ENCODE measurements at places on chromosomes 7 and 10. TPM values are rescaled to one million over a fixed set of nuclear protein-coding genes. Genes with fewer than 3 reads are reported as not detected.

DNA sequence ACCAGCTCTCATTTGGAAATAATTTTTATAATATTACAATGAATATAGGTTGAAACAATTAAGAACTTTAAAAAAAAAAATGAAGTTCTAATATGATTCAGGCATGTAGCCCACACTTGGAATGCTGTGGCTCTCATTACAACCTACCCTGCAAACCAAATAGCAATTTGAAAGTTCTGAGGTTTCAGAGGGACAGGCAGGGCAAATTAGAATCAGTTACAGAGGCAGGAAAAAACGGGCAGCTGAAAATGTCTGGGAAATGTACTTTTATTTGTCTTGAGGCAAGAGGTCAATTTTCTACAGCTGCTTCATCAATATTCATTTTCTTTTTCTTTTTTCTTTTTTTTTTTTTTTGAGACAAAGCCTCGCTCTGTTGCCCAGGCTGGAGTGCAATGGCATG is 95.3 kb downstream of the PIP4K2A start:
- peak; percentile 27 for DNase-seq

Gene OPALIN
- total RNA-seq, result not detected

Gene SLC13A1
- not detected for total RNA-seq

DNA sequence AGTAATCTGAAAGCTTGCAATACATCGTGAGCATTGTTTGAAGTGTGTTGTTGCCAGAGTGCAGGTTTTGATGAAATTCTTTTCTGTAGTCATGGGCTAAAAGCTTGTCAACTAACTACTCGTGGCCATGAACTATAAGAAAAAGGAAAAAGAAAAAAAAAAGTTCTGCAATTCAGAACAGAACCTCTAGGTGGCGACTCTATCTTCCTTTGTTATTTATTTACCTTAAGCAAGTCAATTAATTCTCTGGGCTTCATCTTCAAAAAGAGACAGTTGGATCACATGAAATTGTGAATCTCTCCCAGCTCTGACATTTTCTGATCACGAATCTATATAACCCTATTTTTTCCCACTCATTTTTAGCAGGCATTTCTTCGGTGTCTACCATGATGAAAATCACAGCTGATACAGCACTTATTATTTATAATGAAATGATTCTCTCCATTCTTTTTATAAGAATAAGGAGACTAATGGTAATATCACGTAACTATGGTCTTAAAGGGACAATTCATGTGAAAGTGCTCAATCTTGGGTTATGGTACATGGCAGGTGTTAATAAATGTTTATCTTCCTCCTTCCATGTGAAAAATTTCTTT is 18.8 kb downstream of the TMEM196 start:
- peak; percentile 56 for DNase-seq

GRCh38 chr7:142886866-142887265 is 1.3 kb upstream of the TRPV6 start:
- no peak for DNase-seq

- peak; percentile 53 for DNase-seq
These were observed 169.1 kb downstream of the IMMP2L start for GRCh38 chr7:111393011-111393754.

DNA sequence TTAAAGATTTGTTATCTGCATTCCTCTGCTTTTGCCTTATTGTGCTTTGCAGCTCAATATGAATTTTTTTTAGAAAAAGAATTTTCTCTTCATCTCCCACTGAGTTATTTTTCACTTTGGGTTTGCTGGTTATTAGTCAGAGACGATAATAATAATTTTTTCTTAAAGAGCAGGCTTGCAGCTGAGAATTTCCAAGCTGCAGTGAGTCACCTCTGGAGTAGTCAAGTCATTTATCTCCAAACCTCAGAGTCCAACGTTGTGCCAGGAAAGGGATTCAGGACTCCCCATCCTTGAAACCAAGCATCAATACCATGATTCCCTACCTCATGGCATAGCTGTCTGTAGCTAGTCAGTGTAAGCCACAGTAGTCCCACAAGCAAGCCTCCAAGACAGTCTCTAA is 15.2 kb upstream of the EGR2 start:
- DNase-seq, result no peak

GRCh38 chr10:124225467-124226270 is 132.3 kb upstream of the CHST15 start:
- DNase-seq, result peak; percentile 31

Gene TEX47
- not detected for total RNA-seq

DNA sequence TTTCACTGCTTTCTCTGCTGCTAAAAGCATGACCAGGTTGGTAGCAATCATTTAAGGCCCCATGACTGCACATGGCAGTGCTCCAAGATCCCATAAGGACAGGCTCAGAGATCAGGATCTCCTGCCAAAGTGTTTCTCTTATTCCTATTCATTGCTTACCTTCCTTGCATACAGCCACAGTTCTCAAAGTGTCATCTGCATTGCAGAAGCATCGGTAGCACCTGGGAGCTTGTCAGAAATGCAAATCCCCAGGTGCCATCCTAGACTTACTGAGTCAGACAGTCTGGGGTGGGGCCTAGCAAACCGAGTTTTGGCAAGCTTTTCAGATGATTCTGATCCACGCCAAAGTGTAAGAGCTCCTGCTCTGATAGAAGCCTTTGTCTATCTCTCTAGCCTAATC is 489.0 kb upstream of the AUTS2 start:
- DNase-seq, result no peak

Gene MEIG1
- not detected for total RNA-seq

DNA sequence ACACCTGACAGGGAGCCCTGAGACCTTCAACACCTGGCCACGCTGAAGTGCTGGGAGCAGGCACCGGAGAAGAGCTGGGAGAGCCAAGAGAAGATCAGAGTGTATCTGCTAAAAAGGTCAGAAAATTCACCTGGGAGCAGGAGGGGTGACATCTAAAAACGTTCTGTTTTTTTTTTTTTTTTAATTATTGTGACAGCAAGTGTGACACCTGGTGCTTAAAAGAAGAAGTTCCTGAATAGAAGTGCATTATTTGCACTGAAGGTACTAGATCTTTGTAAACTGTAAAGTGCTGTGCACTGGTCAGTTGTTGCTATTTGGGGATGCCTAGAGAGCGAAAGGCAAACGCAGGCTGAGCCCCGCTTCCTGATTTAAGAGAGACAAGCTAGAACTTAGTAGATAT is 422.0 kb downstream of the PLXNA4 start:
- no peak for DNase-seq

DNA sequence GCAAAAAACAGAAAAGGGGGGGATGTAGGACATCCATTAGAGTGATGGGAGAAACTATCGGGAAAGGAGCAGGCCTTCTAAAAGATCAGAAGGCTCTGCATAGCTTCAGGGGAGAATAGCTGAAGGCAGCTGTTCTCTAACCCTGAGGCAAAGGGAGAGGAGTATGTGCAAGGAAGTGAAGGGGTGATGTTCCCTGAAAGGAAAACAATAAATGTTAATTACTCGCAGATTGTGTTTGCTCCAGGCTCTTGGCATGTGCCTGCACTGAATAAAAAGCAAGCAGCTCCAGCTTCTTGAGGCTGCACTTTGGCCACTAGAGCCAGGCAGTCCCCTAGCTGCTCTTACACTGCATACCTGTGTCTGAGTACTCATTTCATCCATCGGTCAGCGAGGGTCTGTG is 14.4 kb upstream of the STARD3NL start:
- no peak for DNase-seq

DNA sequence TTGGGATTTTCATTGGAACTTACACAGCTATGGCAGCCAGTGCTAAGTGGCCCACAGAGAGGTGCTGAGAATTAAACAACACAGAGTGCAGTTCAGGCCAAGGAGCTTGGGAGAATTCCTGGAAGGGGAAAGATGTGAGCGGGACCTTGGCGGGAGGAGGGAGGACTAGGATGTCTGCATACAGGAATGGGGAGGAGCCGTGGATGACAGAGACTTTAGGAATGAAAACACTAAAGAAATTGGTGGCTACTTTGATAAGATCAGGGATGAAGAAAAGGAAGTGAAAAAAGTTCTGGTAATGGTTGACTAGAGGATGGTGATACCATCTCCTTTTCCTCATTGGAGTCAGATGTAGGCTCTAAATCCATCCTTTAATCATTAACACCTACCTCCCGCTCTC is 234.2 kb upstream of the FZD8 start:
- DNase-seq, result no peak

Gene SH2D4B
- total RNA-seq, result not detected

DNA sequence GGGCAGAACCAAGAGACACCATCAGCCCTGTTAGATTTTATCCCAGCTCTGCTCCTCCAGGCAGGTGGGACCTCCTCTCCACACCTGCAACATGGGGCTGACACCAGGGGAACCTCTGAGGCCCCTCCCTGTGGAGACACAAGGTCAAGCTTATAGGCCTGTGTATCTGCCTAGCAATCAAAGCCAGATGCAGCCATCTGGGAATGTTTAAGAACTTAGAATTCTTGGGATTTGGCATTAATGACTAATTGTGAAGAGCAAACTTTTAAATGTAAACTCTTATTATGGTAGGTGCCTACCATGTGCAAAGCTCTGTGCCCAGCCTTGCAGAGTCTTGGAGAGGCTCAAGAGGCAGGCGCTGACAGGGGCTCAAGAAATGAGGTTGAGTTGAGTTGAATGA is 52.1 kb downstream of the TBATA start:
- DNase-seq, result no peak

Gene MORN4
- total RNA-seq, result 5.6 TPM

DNA sequence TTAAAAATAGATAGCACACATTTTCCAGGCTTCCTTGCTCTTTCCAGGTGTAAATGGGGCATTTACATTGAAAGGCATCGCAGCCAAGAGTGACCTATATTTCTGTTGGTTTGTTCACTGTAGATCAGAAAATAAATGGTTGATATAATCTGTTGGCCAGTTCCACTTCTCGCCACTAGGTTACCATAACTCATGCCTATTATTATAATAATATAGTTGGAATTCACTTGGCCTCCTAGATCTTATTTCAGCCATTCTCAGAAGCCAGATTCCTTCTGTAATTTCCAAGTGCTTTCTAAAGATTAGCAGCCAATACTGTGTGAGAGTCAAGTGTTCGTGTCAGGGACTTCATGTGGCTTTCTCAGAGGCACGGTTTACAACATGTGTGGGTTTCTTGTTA is 179.5 kb downstream of the DNAH11 start:
- DNase-seq, result no peak

Gene CALML5
- total RNA-seq, result 0.41 TPM

GRCh38 chr7:33926535-33926934 is 21.2 kb downstream of the BMPER start:
- no peak for DNase-seq

DNA sequence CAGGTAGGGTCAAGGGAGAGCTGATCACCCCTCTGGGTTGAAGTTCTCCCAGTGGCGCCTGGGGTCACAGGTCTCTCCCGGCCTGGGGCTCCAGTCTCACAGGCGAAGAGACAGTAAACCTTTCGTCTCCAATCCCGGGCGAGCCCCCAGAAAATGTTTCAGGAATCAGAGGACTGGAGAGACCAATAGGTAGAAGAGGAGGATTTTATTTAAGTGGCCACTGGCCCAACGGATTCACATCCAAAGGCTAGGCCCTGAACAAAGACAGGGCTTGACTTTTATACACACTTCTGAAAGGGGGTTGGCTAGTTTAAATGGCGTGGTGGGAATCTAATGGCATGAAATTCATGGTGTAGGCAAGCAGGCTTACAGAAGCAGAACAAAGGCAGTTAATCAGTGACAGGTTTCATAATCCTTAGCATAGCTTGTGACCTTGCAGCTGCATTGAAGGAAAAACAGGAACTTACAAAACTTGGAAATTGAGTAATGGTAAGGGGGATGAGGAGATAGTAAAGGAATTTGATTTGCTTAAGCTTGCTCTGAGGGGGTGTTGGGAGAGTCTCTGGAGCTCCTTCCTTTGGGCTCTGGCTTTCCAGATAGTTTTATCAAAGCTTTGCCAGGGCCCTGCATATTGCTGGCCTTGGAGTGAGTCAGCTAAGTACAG is 105.5 kb downstream of the TRIM24 start:
- no peak for DNase-seq

GRCh38 chr7:17166824-17167379 is 131.6 kb upstream of the AHR start:
- no peak for DNase-seq

DNA sequence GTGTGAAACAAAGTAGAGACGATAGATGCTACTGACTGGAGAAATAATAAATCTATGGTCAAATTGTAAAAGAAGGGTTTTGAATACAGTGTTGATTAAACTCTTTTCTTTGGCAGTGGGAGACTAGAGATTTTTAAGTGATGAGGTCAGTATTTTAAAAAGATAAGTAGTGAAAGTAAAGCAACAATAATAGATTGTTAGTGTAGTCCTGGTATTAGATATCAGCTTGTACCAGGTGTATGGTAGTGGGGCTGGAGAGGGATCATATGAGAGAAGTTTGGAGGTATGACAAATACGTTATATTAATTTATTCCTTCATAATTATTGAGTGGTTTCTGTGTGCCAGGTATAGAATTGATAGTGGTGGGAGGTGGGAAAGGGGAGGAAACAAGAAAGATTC is 25.2 kb downstream of the PHTF2 start:
- DNase-seq, result no peak

- peak; percentile 86 for DNase-seq
These were observed 27.7 kb upstream of the PRKCQ start for GRCh38 chr10:6607778-6608177.

DNA sequence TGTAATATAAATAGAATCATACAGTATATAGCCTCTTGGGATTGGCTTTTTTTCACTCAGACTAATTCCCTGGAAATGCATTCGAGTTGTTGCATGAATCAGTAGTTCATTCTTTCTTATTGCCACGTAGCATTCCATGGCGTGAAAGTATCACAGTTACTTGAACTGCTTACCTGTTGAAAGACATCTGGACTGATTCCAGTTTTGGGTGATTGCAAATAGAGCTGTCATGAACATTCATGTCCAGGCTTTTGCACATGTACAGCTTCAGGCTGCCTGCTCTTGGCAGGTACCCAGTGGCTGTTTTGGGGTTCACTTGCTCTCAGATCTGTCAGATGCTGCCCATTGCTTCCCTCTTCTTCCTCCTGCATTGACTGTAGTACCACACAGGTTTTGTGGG is 54.9 kb downstream of the LRGUK start:
- peak; percentile 40 for DNase-seq

GRCh38 chr7:31432176-31432575 is 81.7 kb upstream of the ITPRID1 start:
- peak; percentile 65 for DNase-seq

DNA sequence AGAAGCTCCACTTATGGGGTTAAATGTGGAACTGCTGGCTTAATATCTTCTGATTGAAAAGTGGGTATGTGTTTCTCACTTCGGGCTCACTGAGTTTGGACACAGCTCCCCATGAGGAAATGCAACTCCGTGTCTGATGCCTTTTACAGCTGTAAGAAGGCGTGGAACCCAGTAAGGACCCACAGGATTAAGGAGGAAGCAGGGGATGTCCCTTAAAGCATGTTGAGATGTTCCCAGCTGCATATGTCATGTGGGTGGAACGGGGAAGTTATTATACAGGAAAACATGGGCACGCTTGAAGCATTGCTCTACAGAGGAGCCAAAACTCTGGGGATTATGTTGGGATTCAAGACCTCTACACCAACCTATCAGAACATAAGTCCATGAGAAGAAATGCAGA is 224.4 kb downstream of the NEBL start:
- DNase-seq, result peak; percentile 59

GRCh38 chr7:129949292-129950133 is 3.2 kb downstream of the UBE2H start:
- peak; percentile 66 for DNase-seq

Gene SPRN
- total RNA-seq, result 0.82 TPM

Data from tongue (tissue), 3 donors.